ENCODE measurements at places on chromosomes 16 and 17.

DNA sequence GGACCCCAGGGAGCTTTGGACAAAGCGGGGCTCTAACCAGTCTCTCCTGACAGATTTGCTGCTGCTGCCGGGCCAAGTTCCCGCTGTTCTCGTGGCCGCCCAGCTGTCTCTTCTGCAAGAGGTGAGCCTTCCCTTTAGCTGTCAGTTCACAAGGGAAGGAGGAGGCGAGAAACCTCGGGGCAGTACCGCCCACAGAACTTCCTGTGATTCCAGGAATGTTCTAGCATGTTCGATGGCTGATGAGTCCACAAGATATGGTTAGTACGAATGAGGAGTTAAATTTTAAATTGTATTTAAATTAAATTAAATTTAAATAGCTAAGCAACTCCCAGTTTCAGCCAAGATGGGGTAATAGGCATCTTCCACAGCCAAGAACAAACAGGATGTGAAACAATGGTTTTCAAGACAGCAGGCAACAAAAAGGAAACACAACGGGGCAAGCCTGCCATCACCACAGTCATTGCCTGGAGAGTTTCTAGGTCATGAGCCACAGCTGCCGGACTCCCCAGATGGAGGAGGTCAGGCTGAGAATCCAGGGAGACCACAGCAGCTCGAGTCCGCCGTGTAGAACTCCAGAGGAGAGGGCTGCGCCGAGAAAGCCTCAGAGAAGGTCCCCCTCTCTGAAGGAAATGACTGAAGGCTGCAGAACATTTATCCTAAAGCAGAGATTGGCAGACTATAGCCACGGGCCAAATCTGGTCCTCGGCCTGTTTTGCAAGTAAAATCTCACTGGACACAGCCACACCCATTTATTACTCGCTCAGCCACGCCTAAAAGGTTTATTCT, 9.5 kb upstream of the TCF25 start:
- DNase-seq, result no peak

- DNase-seq, result no peak
Observed at GRCh38 chr16:9713907-9714306, 468.3 kb downstream of the GRIN2A start.

DNA sequence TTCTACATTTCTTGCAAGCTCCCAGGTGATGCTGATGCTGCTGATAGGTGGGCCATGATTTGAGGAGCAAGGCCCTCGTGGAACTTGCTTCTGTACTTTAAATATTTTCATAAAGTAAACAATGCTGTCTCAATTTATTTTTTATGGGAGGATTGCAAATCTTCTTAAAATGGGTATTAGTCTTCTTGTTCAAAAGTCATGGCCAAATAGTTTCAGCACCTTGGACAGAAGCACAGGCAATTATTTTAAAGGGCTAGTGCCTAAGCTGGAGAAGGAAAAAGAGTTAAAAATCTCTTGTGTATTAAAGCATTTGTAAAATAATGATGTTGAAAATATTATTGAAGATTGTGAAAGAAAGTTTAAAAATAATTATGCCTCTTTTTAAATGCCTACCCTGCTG, 50.5 kb downstream of the GPR139 start:
- DNase-seq, result no peak

GRCh38 chr17:3594976-3595375, 14.2 kb downstream of the TRPV1 start:
- DNase-seq, result no peak

DNA sequence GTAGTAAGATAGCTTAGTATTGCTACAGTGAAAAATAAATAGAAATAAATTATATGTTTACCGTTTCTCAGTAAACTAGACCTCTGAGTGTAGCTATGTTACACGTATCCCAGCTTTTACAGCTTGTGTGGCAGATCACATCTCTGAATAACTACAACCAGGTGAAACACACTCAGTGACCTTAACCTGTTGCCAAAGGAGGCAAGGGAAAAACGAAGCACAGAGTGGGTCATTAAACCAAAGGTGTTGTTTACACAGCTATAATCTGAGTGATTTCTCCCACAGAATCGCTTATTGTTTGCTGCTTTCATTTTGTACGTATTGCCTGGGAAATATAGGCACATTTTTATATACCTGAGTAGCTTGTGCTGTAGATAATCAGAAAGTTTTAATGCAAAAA, 688.2 kb upstream of the KIF2B start:
- DNase-seq, result no peak

DNA sequence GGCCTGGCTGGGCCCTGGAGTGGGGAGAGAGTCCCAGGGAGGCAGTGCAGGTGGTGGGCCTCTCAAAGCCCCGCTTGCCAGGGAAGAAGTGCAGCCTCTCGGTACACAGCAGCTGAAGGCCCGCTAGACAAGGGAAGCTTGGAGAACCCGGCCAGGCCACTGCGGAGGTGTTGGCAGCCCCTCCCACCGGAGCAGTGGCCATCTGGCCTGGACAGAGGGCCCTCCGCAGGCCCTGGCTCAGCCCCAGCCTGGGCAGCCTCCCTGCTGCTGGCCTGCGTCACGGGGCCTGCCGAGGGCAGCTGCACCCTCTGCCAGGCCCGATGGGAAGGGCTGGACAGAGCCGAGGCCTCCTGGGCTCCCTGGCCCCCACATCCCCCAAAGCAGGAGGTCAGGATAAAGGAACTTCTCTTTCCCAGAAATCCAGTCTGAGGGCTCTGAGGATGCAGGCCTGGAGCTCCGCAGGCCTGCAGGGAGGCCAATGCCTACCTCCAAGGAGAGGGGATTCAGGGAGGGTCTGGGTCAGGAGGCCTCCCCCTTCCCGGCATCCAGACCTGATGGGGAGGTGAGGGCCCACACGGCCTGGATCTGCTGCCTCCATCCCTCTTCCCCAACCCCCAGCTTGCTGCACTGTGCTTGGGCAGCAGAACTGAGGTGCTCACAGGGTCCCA, 4.3 kb downstream of the SPPL2C start:
- DNase-seq, result no peak

GRCh38 chr17:49337884-49338283, 24.2 kb downstream of the ZNF652 start:
- no peak for DNase-seq

GRCh38 chr16:77093999-77094398, 97.0 kb upstream of the MON1B start:
- no peak for DNase-seq

- DNase-seq, result no peak
Observed at GRCh38 chr16:86826941-86827340, 248.6 kb downstream of the FOXL1 start.

- no peak for DNase-seq
Observed at GRCh38 chr16:86227041-86227440, 283.3 kb upstream of the FOXF1 start.

- no peak for DNase-seq
Observed at GRCh38 chr16:75000481-75001081, 1.8 kb downstream of the ZNRF1 start.

DNA sequence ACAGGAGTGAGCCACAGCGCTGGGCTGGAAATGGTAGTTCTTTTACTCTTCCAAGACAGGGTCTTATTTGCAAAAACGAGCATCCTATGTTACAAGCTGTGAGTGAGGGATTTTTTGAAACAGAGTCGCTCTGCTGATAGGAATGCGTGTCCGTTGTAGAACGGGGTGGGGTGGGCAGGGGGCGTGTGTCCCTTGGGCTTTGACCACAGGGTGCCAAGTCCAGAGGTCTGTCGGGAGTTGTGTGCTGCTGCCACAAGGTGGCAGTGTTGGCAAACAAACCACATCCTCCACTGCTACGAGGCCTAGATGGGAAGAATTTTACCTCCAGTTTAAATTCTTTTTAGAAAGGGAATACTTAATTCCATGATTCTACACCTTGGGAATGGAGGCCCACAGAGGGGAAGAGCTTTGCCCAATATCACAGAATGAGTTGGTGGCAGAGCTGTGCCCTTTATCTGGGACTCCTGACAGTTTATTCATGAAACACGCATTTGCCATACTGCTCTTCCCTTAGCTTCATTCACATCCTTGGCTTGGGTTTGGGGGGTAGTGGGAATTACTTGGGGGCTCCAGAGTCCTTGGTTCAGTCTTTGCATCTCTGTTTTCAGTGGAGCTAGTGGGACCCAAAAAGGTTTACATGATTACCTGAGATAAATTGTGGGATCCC, 30.6 kb upstream of the ETV4 start:
- peak; percentile 52 for DNase-seq

GRCh38 chr16:10879681-10880589, 2.9 kb downstream of the CIITA start:
- DNase-seq, result no peak

- peak; percentile 60 for DNase-seq
Observed at GRCh38 chr17:64103391-64104364, 26.3 kb downstream of the ERN1 start.

DNA sequence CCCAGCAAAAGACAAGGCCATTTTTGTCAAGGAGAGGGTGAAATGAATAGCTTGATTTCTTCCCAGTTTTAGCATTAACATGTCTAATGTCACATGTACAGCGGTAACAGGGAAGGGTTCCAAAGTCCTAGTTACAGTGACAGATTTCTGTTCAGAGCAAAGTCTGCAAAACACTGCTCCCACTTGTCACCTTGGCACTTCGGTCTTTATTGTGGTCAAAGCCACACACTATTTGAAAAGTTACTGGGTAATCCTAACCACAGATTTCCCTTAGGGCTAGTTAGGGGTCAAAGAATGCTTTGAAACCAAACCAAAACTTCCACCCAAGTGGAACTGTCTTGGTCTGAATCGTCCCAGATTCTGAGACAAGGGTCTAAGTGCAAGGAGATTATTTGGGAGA, 455.6 kb downstream of the HS3ST3B1 start:
- no peak for DNase-seq

DNA sequence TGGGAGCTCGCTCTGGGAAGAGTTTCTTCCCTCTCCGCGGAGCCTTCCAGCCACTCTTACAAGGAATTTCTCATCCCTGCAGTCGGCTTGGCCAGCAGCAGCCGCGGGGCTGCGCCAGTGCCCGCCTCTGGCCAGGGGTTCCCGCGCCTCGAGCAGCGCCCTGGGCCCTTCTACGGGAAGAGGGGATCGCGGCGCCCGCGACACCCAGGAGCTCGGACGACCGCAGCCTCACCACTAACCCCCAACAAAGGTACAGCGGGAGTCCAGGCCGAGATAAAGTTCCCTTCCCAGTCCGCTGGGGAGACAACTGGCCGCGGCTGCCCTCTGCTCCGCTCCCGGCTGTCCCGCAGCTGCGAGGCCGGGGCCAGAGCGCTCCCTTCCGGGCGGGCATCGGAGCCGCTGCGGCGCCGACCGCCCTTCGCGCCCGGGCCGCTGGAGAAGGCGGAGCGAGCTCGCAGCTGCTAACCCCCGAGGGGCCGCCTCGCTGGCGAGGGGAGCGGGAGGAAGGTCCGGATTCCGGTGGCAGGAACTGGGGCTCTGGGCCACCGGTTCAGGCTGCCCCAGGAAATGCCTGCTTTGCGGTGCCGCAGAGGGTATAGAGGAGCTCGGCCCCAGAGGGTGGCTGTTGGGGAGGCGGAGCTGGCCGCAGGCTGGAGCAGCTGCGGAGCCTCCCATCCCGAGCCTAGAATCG, 3.6 kb upstream of the HS3ST3B1 start:
- no peak for DNase-seq

GRCh38 chr17:48587276-48588073, 2.6 kb downstream of the HOXB3 start:
- no peak for DNase-seq

DNA sequence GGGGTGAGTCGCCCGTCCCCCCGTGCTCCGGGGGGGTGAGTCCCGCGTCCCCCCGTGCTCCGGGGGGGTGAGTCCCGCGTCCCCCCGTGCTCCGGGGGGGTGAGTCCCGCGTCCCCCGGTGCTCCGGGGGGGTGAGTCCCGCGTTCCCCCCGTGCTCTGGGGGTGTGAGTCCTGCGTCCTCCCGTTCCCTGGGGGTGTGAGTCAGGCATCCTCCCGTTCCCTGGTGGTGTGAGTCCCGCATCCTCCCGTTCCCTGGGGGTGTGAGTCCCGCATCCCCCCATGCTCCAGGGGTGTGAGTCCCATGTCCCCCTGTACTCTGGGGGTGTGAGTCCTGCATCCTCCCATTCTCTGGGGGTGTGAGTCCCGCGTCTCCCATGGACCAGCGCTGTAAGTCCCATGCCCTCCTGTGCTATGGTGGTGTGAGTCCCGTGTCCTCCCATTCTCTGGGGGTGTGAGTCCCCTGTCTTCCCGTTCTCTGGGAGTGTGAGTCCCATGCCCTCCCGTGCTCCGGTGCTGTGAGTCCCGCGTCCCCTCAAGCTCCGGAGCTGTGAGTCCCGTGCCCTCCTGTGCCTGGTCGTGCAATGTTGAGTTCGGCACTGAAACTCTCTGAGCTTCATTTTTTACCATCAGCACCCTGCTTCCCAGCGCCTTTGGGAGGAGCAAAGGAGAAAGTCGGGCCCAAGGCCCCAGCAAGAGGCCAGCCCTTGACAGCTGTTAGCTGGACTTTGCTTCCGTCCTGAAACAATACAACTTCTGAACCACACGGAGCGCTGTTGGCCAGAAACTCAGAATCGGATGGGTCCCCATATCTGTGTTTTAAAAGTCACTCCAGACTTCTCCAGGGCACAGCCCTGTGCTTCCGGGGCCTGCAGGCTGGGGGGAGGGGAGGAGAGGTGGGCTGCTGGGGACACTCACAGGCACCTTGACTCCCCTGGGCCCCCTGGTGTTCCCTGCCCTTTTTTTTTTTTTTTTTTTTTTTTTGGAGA, 11.5 kb upstream of the ZC3H18 start:
- no peak for DNase-seq

All from H54 (cell line).